CD4-positive, alpha-beta T cell treated with Interleukin-2 at 100 ng/mL for 4 hours (primary cell): ENCODE measurements at places on chromosomes 6 and 20.
A peak's percentile ranks its signal among the peaks of the same experiment; 100 is the strongest.

GRCh38 chr6:128512296-128512695 lies 8.1 kb downstream of the PTPRK start:
- DNase-seq, result no peak

DNA sequence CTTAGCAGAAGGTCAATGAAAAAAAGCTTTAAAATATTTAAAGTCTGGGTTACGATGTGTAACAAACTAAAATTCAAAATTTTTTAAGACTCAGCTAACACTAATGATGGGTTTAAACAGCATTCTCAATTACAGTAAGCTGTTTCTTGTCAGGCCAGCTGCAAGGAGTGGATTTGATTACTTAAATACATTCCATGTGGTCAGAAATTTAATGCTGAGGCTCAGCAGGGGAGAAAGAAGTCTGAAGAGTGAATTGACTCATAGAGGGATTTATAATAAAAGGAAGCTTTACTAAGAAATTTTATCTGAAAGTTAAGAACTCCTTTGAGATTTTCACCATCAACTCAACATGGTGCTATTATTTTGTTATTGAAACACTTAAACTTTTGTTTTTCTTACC lies 398.6 kb downstream of the KHDRBS2 start:
- no peak for DNase-seq

- DNase-seq, result no peak
Measured at GRCh38 chr20:41395667-41396664, 29.3 kb upstream of the EMILIN3 start.

GRCh38 chr6:41712651-41713103 lies 22.7 kb downstream of the TFEB start:
- no peak for DNase-seq

DNA sequence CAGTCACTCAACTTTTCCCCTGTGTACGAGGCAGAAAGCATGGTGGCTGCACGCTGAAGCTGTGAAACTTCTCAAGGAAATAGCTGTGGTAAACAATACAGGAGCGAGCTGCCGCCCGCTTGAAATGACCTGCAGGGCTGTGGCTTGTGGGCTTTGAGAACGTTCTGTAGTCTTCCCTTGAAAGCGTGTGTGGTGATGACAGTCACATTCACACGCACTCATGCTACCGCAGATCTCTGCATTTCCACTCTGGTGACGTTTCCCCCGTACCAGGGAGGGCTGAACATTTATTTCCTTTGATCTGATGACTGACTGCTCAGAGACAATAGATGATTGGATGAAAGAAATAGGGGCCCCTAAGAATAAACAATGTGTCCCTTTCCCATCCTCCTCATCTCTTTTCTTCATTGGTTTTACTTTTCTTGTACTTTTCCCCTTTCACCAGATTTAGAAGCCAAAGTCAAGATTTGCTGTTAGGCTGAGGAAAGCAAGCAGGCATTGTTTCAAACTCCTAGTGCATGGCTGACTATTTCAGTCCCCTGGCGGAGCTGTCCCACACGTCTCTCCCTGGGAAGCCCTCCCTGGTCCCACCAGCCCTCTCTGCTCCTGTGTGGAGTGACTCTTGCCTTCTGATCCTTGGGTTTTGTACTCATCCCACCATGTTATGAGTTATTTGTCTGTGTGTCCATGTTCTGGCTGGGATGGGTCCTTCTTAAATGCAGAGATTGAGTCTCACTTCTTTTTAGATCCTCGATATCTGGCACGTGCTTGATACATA lies 3.9 kb downstream of the SYTL3 start:
- peak; percentile 93 for DNase-seq

DNA sequence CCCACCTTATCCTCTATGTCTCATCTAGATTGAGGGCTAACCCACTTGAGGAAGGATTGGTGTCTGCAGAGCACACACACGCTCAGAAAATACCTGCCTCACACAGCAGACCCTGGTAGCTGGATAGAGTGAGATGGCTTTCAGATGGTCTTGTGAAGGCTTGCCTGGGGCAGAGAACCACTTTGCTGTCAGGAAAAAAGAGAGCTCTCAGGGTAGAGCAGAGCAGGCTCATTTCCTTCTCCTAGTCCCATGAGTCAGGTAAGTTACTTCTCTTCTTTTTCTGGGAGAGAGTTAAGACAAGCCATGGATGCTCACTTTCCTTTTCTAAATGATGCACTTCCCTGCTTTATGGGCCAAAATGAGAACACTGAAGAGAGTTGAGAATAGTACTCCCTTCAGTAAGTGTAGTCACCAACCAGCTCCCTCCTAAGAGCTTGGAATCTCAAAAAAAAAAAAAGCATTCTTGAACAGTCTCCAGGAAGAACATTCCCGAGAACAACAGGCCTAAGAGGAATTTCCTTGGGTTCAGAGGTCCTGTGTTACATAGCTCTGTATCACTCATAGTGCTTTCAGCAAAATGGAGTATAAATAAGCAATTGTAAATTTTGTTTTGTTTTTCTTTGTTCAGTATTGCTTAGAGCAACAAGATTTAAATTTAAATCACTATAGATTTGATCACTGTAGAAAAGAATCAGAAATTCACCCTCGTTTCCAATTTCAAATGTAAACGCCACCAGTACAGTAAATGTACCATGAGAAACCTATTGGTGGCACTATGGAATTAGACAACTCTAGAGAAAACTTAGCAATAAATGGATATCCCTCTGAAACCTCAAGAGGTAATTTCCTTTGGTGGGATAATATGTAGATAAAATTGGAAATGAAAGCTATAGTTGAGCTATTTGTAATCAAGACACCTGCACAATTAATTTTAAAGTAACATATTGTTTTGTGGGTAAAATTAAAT lies 530.3 kb downstream of the RFPL4B start:
- no peak for DNase-seq

GRCh38 chr6:124022641-124023040 lies 219.0 kb downstream of the NKAIN2 start:
- no peak for DNase-seq

DNA sequence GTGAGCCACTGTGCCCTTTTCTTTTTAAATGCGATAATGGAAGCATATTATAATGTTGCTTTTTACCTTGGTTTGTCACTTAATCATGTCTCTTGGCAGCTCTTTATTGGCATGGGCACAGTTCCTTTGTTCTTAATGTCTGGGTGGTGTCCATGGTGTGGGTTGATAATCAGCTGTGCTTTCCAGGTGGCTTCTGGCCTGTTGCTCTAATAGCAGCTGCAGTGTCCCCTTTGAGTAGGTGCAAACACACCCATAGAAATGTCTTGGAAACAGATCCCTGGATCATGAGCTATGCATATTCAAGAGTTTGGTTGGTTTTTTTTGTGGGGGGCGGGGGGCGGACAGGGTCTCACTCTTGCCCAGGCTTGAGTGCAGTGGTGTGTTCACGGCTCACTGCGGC lies 29.9 kb downstream of the EFCAB8 start:
- DNase-seq, result no peak

DNA sequence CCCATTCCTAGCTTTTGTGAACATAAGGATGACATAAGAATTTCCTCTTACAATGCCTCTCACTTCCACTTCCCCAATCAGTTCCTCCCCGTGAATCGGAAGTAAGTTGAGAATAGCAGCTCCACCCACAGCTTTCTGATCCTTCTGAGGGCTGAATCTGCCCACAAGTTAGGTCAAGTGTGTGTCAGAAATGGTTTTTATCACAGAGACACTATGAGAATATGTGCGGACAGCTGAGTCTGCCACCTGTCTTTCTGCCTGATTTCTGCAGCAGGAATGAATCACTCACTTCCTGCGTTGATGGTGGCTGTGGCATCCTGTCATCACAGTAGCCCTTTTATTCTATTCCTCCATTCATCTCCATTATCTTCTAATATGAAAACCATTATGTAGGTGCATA lies 70.2 kb downstream of the RIN2 start:
- DNase-seq, result peak; percentile 23

- no peak for DNase-seq
Measured at GRCh38 chr6:31663126-31663960, 1.5 kb downstream of the GPANK1 start.

GRCh38 chr20:19260412-19261090 lies 48.1 kb downstream of the SLC24A3 start:
- no peak for DNase-seq

DNA sequence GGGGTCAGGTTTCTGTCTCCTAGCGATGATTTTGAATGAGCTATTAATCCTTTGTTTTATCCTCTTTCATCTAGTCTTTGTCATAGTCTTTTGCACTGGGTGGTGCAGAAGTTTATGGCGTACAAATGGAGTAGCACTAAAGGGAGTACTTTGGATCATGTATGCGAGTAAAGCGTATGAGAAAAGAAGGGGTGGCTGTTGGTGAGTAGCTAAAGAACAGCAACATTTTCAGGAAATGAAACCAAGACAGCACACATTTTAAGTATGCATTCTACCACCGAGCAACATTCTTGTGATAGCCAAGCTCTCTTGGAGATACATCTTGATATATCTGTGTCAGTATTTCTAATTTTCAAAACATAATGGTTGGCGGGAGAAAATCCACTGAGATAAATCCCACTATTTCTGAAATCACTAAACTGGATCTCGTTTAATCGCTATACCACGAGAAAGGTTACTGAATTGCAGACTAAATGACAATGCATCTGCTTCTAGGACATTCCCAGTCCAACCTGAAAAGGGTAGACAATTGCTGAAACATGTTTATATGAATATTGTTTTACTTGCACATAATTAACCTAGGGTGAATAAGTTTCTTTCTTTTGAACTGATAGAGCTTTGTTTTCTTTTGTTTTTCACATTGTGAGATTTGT lies 196.1 kb downstream of the TRIM27 start:
- DNase-seq, result no peak

- no peak for DNase-seq
Measured at GRCh38 chr20:44151621-44152416, 35.2 kb downstream of the JPH2 start.

- no peak for DNase-seq
Measured at GRCh38 chr20:2559651-2560050, 23.3 kb downstream of the TMC2 start.

GRCh38 chr6:133503336-133503729 lies 262.2 kb downstream of the EYA4 start:
- DNase-seq, result no peak

DNA sequence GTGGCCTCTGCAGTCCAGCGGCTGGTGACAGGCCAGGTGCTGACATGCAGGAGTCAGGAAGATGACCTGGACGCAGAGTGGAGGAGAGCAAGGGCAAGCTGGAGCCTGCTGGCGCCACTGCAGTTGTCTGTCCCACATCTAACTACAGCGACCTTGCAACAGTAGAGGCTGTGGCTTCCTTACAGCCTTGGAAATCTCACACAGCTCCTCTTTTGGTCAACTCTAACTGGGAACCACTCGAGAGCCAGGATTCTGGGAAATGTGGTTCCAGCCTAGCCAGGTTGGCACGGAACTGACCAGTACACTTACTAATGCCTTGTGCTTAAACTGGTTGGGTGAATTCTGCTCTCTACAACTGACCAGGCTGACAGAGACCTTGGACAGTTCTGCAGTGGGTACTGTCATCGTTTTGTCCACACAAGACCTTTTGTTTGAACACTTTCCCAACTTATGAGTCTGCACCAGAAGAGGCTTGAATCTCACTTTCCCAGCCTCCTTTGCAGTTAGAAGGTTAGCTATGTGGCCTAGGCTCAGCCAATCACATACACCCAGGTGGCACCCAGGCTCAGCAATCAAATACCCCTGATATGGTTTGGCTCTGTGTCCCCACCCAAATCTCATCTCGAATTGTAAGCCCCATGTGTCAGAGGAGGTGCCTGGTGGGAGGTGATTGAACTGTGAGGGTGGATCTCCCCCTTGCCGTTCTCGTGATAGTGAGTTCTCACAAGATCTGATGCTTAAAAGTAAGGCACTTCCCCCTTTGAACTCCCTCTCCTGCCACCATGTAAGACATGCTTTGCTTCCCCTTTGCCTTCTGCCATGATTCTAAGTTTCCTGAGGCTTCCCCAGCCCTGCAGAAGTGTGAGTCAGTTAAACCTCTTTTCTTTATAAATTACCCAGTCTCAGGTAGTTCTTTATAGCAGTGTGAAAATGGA lies 153.5 kb downstream of the ZMYND8 start:
- DNase-seq, result no peak

- DNase-seq, result peak; percentile 77
Measured at GRCh38 chr6:132530293-132530974, 7.6 kb upstream of the TAAR9 start.

DNA sequence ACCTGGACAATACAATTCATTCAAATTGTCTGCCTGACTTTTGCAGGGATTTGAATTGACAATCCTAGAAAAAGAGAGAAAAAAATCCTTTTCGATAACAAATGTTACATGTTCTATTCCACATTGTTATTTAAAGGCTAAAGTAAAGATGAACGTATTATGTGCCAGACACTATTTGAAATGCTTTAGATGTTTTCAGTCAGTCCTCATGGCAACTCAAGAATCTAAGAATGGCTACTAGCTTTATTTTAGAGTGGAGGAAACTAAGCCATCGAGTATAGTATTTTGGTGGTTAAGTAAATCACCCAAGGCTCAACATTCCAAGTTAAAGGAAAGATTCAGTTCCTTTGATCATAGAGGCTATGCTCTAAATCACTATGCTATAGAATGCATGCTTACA lies 558.6 kb upstream of the MAN1A1 start:
- DNase-seq, result no peak

DNA sequence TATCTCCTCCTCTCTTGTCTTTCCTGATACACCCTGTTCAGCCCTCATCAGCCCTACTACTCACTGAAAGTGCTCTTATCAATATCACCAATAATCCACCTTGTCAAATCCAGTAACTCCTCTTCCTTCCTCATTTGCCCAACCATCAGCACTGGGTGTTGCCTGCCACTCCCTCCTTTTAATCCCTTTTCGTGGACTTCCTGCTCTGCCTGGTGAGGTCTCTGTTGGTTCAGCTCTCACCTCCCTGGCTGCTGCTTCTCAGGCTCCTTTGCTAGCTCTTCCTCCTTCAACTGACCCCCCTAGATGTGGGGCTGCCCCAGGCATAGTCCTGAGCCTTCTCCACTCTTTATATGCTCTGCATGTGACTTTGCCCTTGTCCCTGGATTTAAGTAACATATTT lies 92.5 kb downstream of the PREP start:
- DNase-seq, result no peak

DNA sequence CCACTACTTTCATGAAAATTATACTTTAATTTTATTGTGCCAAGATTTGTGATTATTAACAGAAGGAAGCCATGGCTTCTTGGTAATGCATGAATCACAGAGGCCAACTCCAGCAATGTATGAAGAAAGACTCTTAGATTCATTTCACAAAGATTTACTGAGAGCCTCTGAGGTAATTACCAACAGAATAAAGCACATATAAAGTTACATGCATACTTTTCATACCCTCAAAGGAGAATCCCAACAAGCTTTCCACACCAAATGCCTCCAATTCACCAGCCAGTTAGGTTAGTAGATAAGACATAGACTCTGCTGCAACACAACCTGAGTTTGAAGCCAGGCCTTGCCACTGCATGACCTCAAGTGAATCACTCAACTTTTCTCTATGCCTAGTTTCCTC lies 41.9 kb downstream of the HBS1L start:
- peak; percentile 15 for DNase-seq
